Lung microvascular endothelial cell (primary cell): ENCODE measurements at places on chromosomes 6 and 20. TPM values are rescaled to one million over a fixed set of nuclear protein-coding genes. Genes with fewer than 3 reads are reported as not detected.

The EYA2 gene
- total RNA-seq, result not detected in 2 replicates

DNA sequence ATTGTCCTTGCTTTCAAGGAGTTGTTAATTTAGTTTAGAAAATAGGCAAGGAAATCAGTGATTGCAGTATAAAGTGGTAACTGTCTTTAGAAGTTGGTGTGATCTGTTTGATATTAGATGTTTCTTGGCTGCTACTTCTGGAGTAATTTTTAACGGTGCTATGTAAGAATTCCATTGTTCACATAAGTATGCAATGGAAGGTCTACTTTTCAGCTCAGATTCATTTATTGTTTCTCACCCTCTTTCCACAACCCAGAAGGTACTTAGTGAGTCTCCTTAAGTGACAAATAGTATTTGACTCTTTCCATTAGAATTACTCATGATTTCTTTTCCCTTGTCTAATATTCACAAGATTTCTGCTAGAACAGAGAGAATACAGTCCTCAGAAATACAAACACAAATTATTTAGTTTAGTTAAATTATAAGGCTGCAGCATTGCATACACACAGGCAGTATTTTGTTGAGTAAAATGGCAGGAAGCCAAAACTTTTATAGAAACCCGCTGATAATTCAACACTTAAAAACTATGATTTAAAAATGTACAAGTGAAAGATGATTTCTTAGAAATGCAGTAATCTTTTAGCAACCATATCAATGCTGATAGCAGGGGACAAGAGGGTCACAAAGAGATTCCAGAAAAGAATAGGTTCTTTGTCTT, 554.3 kb downstream of the CD109 start:
- DNase-seq, result peak; percentile 7

GRCh38 chr6:14620522-14620921, 502.9 kb downstream of the CD83 start:
- no peak for DNase-seq

DNA sequence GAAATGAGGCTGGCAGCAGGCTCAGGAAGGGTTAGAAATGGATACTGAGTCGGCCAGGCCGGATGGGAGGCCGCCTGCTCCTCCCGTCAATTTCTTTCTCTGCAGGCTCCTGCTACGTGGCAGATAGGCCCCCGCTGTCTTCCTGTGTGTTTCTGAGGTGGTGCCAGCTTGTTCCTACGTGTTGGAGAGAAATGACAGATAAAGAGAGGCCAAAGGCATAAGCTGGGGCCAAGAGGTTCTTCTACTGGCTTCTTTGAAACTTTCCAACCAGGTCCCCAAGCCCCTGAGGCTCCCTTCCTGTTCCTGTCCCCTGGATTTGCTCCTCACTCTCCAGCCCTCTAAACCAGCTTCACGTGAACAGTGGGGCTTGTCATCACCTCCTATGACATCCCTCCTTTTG, 76.8 kb downstream of the TCP11 start:
- DNase-seq, result no peak

- DNase-seq, result no peak
These were observed 70.1 kb upstream of the TULP4 start for GRCh38 chr6:158242071-158242606.

The ARMC2 gene
- 0.22 and 0.99 TPM in 2 replicates for total RNA-seq
